ENCODE measurements at places on chromosomes 7 and 10. TPM values are rescaled to one million over a fixed set of nuclear protein-coding genes. Genes with fewer than 3 reads are reported as not detected.

DNA sequence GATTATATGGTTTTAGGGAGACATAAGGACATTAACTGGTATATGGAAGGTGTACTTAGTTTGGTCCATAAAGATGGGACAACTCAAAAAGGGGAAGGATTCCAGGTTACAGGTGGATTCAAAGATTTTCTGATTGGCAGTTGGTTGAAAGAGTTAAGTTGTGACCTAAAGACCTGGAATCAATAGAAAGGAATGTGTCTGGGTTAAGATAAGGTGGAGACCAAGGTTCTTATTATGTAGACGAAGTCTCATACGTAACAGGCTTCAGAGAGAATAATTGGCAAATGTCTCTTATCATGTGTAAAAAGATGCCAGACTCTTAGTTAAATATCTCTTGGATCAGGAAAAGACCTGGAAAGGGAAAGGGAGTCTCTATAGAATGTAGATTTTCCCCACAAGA lies 1.0 kb upstream of the TRDMT1 start:
- DNase-seq, result no peak

- peak; percentile 73 for DNase-seq
Observed at GRCh38 chr7:116180302-116180701, 30.0 kb upstream of the TES start.

DNA sequence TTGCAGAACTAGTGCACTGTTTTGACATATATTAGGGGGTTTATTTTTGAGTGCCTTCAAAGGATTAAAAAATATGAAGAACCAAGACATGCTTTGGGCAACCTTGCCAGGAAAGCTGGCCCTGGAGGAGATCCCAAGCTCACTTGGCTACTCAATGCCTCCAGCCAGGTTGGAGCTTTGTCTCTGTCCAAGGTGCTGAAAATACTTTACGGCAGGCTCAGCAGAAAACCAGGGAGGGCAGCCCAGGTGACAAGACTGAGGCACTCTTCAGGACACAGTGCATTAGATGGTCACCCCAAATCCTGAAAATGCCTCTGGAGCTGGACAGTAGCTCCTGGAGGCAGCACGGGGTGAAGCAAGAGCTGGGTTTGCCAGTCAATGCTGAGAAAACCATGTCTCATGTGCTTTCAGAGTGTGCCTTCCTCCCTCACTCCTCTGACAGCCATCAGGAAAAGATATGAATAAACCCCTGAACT lies 5.8 kb upstream of the KCNH2 start:
- peak; percentile 61 for DNase-seq

GPR37 gene
- not detected for total RNA-seq

- peak; percentile 84 for DNase-seq
Observed at GRCh38 chr10:101041252-101041761, 10.3 kb downstream of the SFXN3 start.

PNLIPRP1 gene
- total RNA-seq, result not detected

DNA sequence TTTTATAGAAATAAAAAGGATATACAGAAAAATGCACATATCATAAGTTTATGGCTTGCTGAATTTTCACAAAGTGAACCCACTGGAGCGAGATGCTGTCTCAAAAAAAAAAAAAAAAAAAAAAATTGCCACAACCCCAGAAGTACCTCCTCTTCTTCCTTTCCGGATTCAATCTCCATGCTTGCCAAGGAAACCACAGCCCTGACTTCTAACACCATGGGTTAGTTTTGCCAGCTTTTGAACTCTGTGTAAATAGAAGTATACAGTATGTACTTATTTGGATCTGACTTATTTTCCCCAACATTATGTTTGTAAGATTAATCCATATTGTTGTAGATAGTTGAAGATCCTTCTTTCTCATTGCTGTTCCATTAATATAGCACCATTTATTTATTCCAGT lies 40.0 kb downstream of the FANK1 start:
- DNase-seq, result no peak

- no peak for DNase-seq
Observed at GRCh38 chr10:112002206-112002605, 181.4 kb downstream of the GPAM start.

DPYSL4 gene
- 0.22 TPM for total RNA-seq

DNA sequence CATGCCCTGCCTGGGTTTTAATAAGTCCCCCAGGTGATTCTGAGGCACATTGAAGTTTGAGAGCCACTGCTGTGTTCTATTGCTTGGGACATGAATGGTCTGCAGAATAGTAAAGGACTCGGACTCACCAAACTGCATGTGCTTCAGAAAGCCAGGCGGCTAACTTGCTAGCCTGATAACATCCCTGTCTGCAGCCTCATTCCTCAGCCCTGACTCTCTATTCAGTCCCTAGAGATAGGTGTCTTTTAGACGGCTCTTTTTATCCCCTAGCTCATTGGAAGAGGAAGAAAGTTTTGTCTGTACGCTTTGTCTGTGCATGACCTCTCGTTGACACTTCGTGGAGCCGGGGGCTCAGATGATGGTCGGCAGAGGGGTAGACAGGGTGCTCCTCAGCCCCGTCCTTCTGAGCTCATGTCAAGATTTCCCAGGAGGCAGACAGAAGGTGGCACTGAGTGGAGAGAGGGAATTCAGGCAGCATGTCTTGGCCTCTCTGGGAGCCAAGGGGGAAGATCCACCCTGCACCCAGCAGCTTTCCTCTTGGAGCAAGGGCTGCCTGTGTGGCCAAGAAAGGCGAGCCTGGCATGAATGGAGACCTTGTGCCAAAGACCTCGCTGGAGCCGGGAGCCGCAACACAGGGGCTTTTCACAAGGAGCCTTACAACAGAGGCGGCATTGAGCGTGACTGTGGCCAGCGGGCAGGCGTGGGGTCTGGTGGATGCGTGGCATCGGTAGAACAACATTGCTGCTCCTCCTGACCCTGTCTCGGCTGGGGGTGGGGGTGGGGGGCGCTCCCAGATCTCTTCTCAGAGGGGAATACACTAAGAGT lies 51.1 kb upstream of the PODXL start:
- DNase-seq, result no peak

RPP30 gene
- 41.7 TPM for total RNA-seq

ZPBP gene
- not detected for total RNA-seq

SFMBT2 gene
- total RNA-seq, result 24.0 TPM

- no peak for DNase-seq
Observed at GRCh38 chr7:8829100-8829499, 395.7 kb downstream of the NXPH1 start.

UPK3B gene
- total RNA-seq, result 4.9 TPM

GRCh38 chr10:24428410-24428782 lies 219.5 kb downstream of the KIAA1217 start:
- no peak for DNase-seq
